ENCODE measurements at places on chromosomes 7 and 10.

DNA sequence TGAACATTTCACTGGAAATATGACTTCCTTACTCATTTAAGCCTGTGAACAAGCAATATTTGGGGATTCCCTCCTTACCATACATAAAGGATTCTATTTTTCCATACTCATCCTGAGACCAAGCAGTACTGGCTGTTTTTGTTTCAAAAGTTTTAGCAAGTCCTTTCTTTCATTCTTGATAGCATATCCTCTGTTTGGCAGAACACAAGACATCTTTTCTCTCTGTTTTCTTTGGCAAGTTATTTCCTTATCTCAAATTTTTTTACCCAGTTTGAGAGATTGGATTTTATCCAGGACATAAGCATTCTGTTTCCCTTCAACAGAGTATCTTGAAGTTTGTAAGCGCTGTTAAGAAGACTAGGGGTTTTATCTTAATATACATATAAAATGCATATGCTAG, 3.0 kb upstream of the WASL start:
- DNase-seq: no peak

GRCh38 chr10:126806498-126806897, 98.7 kb upstream of the DOCK1 start:
- DNase-seq: no peak

- no peak for DNase-seq
Observed at GRCh38 chr7:36605261-36606051, 118.8 kb downstream of the AOAH start.

DNA sequence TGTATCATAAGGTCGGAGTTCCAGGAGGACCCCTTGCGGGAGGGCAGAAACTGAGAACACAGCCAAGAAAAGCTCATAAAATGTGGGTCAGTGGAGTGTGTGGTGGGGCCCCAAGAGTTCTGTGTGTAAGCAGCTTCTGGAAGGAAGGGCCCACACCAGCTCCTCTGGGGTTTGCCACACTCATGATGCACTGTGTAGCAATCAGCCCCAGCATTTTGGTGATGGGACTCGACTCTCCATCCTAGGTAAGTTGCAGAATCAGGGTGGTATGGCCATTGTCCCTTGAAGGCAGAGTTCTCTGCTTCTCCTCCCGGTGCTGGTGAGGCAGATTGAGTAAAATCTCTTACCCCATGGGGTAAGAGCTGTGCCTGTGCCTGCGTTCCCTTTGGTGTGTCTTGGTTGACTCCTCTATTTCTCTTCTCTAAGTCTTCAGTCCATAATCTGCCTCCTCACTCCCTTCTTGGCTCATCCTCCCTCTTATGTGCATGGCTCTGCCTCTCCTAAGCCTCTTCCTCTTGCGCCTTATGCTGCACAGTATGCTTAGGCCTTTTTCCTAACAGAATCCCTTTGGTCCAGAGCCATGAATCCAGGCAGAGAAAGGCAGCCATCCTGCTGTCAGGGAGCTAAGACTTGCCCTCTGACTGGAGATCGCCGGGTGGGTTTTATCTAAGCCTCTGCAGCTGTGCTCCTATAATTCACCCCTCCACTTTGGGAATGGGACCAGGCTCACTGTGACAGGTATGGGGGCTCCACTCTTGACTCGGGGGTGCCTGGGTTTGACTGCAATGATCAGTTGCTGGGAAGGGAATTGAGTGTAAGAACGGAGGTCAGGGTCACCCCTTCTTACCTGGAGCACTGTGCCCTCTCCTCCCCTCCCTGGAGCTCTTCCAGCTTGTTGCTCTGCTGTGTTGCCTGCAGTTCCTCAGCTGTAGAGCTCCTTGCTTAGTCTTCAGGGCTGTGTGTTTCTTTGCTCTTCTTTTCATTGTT, 17.8 kb downstream of the PRSS2 start:
- peak; percentile 47 for DNase-seq

DNA sequence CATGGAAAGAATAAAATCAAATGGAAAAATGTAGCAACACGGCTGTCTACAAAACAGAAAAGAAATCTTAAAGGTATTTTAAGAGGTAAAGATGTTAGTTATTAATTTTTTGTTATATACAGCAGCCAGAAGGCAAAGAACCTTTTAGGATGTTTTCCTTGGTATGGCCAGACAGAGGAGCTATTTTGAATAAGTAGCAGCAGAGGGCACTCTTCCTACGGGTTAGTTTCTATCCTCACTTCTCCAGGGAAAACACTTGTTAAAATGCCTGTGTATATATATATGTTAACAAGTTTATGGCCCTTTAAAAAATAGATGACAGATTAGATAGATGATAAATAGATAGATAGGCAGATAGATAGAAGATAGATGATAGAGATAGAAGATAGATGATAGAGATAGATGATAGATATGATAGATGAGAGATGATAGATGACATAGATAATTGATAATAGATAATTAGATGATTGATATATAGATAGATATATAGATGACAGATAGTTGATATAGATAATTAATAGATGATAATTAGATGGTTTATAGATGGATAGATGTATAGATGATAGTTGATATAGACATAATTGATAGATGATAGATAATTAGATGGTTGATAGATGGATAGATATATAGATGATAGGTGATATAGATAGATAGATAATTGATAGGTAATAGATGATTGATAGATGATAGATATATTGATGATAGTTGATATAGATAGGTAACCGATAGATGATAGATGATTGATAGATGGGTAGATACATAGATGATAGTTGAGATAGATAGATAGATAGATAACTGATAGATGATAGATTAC, 57.8 kb upstream of the WIPF3 start:
- DNase-seq: no peak

DNA sequence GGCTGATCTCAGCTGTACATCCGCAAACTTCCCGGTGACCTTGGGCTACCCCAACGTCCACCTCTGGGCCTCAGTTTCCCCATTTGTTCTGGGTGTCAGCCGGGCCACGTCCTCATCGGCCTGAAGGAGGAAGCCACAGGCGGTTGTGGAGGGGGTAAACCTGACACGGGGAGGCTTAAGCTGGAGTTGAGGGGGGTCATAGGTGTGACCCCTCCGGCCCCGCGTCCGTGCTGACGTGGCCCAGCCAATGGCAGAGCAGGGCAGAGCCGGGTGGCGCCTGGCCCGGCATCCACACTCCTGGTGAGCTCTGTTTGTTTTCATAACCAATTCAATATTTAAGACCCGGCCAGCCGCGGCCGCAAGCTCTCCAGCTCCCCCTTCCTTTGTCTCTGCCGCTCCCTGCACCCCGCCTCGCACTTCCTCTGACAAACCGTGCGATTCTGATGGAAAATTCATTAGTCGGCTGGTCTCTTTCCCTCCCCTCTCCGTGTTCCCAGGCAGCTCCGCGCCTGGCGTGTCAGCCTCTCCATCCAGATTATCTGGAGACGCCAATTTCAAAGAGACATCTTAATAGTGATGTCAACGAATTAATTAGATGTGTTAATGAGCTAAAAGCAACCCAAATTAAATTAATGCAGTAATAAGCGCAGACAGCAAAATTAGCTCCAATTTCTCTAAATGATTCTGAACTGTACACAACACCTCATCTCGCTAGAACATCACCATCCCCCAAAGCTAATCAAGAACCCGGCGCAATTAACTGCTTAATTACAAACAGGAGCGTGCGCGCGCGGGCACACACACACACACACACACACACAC, 55.4 kb downstream of the MICALL2 start:
- DNase-seq: no peak

DNA sequence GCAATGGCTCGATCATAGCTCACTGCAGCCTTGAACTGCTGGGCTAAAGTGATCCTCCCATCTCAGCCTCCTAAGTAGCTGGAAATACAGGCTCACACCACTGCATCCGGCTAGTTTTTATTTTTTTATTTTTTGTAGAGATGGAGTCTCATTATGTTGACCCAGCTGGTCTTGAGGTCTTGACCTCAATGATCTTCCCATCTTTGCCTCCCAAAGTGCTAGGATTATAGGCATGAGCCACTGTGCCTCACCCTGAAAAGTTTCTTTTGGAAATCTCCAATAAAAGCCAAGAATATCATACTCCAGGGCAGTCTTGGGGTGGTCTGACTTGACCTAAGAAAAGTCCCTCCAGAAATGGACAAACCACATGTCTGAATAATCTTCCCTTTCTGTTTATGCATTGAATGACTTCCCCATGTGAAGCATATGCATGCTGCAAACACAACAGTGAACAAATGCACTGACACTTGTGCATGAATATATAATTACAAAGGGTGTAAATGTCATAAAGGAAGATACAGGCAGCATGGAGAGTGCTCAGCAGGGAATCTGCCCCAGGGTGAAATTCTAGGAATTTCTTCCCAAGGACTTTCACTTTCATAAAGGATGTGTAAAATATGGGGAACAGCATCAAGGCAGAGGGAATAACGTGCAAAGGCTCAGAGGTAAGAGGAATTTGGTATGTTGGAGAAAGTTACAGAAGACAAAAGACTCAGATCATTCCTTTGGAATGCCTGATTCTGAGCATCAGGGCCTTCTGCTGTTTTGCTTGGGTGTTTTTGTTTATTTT, 142.4 kb upstream of the LYZL1 start:
- no peak for DNase-seq

GRCh38 chr7:117659531-117660011, 179.7 kb downstream of the CFTR start:
- no peak for DNase-seq

DNA sequence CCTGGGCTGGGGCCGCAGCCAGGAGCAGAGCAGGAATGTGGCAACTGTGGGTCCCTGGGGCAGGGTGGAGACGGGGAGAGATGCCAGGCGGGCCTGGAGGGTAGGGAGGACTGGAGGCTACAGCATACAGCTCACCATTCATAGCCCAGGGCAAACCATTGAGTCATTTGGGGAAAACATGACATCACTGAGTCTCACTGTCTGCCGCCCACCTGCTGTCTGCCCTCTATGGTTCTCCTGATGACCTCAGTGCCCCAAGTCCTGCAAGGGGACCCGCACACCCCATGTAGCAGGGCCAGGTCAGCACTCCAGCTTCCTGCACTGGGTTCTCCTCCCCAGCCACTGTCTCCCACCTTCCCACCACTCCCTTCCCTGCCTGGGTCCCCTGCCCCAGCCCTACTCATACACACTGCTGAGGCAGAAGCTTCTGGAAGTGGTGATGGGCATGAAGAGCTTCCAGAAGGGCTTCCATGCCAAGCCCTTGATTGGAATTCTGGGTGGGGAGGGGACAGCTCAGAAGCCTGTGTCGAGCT, 10.4 kb downstream of the CHST3 start:
- DNase-seq: no peak

GRCh38 chr7:74307738-74308505, 18.7 kb downstream of the CLIP2 start:
- DNase-seq: no peak

DNA sequence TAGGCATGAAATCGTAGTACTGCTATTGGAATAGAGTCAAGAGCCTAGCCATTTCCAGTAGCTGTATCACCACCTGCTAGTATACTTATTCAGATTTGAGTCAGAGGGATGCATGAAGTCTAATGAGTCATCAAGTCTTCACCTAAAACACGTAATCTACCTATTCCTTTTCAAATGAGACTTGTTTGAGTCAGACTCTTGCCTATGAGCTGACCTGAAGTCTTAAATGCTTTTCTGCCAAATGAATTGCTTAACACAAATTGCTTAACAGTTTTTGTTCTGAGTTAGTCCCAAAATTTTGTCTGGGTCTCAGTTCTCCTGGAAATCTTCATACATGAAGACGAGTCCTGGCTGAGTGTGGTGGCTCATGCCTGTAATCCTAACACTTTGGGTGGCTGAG, 165.2 kb downstream of the GNAT3 start:
- DNase-seq: no peak

DNA sequence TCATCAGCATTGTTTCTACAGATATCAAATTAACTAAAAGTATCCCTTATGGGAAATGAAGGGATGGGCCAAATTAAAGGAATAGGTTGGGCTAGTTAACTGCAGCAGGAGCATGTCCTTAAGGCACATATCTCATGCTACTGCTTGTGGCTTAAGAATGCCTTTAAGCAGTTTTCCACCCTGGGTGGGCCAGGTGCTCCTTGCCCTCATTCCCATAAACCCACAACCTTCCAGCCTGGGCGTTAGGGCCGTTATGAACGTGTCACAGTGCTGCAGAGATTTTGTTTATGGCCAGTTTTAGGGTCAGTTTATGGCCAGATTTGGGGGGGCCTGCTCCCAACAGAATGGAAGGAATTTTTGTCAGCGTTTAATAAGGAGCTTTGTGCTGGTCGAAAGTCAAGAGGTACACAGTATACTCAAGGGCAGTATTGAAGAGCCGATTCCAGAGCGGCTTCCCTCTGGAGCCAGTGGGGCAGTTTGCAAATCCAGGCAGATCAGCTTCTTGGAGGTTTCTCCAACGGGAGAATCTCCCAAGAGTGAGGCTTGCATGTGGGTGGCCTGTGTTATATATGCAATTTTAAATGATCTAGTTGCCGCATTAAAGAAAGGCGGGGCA, 7.7 kb downstream of the PFKP start:
- no peak for DNase-seq

DNA sequence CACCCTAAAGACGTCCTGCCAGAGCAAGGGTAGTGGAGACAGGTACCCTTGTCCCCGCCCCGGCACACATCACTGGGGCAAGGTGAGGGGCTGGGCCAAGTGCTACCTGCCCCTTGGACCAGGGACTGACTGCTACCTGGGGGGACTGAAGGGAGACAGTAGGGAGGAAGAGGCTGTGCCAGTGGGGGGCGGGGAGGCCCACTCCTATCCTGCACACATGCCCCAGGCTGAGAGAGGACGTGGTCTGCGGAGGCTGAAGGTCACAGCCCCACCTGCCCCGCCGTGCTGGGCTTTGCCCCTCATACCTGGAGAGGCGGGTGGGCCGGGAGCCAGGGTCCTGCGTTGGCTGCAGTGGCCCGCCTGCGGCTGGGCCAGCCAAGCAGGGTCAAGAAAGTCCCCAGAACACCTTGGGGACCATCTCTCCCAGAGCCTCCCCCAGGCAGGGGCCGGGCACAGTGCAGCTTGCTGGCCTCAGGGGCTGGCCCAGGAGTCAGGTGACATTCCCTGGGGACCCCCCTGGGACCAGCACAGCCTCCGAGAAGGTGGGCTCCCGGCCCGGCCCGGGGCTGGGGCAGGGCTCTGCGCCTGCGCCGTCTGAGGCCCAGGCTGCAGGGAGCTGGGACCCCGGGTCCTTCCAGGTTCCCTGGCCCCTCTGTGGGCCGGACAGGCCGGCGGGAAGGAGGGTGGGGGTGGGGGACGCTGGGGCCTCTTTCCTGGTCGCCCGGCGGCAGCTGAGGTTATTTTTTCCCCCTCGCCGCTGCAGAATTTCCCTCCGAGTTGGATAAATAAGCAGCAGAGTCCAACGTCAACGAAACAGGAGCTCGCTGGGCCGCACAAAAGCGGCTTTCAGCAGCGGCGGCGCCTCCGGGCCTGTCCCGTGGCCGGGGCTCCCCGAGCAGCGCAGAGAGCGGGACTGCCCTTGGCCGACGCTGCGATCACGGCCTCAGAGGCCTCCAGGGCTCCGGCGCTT, 9.8 kb upstream of the FZD9 start:
- DNase-seq: no peak

DNA sequence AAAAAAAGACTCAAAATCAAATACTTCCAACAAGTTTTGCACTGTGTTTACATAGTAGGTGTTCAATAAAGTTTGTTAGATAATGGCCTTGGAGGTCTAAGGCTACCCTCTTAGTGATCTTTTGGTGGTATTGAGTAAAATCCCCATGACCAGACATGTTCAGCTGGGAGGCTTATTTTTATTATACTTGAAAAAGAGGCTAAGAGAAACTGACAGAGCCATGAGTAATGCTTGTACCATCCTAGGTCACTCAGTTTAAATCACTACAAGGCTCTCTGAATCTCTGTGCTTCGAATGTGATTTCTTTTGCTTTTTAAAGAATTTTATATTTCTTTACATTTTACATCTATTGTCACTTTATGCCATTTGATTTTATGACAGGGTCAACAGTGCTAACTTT, 90.5 kb downstream of the TWIST1 start:
- no peak for DNase-seq

GRCh38 chr7:20193873-20194272, 23.3 kb downstream of the MACC1 start:
- no peak for DNase-seq

- no peak for DNase-seq
Observed at GRCh38 chr10:117680601-117681000, 138.1 kb downstream of the EMX2 start.
